ENCODE measurements at places on chromosomes 2 and 18. TPM values are rescaled to one million over a fixed set of nuclear protein-coding genes. Genes with fewer than 3 reads are reported as not detected.

The B4GALT6 gene
- total RNA-seq = 2.8 TPM

The C18orf54 gene
- total RNA-seq = 12.7 TPM

The LINC00305 gene
- total RNA-seq = not detected

The SKA1 gene
- 63.2 TPM for total RNA-seq

The RPRM gene
- total RNA-seq = not detected

The ATG9A gene
- total RNA-seq = 51.4 TPM

The PRSS56 gene
- 0.39 TPM for total RNA-seq

The TNP1 gene
- total RNA-seq = not detected

The ABCG8 gene
- not detected for total RNA-seq

The DRC1 gene
- total RNA-seq = not detected

The CFAP221 gene
- total RNA-seq = not detected

The RGPD8 gene
- total RNA-seq = 7.0 TPM
